Right ventricle myocardium inferior (tissue), 1 donor: ENCODE measurements at places on chromosomes 5 and 9.

DNA sequence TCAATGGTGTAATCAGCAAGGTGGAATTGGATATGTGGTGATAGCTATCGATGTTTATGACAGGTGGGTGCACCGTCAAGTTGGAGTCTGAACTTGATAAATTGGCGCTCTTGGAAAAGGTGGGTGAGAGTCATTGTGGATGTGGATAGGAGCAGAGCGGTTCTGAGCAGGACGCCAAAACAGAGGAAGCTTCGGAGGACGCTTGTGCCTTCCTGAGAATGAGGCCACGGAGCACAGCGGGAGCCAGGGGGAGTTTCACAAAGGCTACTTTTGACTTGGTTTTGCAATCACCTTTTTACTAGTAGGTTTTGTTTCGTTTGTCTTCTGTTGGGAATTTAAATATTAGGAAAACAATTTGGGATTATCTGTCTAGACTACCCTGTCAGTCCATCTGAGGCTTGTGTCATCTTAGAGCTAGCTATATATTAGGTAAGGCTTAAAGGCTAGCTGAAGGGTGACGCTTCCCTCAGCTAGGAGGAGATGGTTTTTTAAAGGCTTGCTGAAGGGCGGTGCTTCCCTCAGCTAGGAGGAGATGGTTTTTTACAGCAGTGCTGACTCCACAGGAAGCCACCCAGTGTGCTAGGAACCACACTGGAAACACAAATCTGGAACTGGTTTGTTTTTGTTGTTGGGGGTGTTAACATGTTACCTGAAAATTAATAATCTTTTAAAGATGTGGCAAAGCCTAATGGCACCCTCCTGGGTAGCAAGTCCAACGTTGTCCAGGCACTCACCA, 142.4 kb upstream of the IRX4 start:
- DNase-seq = no peak

DNA sequence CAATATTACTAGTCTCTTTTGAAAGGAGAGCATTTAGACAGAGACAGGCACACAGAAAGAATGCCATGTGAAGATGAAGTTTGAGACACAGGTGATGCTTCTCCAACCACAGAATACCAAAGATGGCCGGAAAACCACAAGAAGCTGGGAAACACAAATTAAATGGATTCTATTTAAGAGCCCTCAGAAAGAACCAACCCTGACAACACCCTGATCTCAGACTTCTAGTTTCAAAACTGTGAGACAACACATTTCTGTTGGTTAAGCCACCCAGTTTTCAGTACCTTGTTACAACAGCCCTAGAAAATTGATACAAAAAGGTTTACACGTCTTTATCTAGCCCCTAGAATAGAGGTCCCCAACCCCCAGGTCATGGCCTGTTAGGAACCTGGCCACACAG, 79.8 kb upstream of the CCNG1 start:
- no peak for DNase-seq

- DNase-seq = no peak
Observed at GRCh38 chr9:118271936-118272335, 567.7 kb downstream of the TLR4 start.

DNA sequence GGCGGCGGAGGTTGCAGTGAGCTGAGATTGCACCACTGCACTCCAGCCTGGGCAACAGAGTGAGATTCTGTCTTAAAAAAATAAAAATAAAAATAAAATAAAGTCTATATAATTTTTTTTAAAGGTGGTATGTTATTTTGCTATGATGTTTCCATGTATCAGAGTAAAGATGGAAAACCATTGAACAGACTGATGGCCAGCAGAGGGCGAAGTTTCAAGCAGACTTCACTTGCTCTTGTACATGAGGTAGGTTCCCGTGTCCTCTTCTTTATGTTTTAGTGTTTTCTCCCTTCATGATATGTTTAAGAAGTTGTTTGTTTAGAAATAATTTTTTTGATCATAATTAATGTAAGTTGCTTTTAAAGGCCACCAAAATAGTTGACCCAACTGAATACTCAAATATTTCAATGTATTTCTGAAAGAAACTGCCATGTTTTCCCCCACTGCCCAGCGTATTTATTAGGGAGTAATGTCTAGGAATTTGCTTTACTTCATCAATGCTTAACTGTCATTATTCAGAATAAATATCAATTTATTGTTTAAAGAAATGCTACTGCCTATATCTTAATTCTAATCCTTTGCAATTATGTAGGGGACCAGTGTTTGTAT, 146.4 kb downstream of the HACD4 start:
- DNase-seq = no peak

- DNase-seq = no peak
Observed at GRCh38 chr9:110768886-110769285, 100.3 kb downstream of the MUSK start.

DNA sequence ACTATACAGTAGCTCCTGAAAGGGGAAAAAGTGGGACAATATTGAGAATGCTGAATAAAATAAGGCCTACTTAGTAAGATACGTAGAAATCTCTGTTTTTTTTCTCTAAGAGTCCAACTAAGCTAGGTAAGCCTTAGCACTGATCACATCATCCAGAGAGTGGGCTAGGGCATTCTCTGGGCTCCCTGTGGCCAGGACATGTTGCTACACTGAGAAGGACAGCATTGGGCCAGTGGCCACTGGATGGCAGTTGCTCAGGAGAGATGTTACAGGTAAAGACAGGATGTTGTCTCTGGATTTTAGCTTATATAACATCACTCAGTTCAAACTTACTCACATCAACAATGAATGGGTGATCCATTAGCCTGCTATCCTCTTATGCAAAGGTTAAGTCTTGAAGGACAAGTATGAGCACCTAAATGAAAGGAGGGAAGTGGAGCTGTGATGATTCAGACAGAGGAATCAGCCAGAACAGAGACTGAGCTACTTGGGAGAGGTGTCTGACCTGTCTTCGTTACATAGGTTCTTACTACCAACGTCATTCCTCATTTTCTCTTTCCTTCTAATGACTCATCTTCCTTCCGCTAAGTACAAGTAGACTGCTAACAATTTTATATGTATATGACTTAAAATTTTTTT, 226.6 kb upstream of the ADCY2 start:
- no peak for DNase-seq

- DNase-seq = peak; percentile 76
Observed at GRCh38 chr5:132777209-132778069, at the start of gene SEPTIN8. Gene SEPTIN8, minus strand, starts transcription at chr5:132777239. Its CDS starts 102 bp downstream, at chr5:132777137.

- no peak for DNase-seq
Observed at GRCh38 chr5:119655061-119655460, 25.7 kb downstream of the FAM170A start.

- no peak for DNase-seq
Observed at GRCh38 chr5:18653216-18653752, 1019.0 kb downstream of the TAF11L14 start.

DNA sequence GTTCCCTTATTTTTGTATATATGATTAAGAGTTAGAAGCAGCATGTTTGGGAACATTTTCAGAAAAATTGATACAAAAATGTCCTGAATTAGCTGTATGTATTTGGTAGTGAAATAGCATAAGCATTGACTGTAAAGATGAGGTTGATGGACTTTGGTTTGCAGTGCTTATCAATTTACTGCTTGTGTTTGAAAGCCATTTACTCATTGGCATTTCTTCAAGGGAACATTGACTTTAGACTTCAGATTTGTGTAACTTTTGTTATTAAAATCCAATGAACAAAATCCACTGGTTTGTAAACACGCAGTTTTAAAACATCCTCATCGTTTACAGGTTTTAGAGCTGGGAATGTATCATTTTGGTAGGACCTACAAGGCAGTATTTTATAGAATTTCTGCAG, 61.3 kb downstream of the KDM4C start:
- DNase-seq = no peak

GRCh38 chr5:31347552-31347905, 154.0 kb downstream of the CDH6 start:
- no peak for DNase-seq

DNA sequence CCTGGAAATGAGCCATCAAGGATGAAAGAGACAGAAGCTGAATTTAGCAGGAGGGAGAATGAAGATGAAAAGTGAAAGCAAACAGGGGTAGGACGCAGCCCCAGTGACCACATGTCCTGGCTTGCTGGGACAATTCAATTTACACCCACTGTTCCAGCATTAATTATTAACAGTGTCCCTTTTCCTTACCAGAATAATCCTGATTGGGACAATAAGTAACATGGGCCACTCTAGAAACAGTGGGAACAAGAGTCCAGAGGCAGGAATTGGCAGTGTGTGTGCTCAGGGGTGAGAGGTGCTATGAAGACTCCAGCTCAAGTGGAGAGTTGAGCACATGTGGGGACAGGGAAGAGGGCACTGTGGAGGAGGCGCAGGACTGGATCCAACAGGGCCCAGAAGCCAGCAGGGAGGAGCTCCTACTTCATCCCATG, 147.1 kb downstream of the C5orf15 start:
- no peak for DNase-seq

GRCh38 chr5:20555034-20555433, 567.0 kb upstream of the CDH18 start:
- DNase-seq = no peak

GRCh38 chr5:126576974-126577373, 18.0 kb downstream of the ALDH7A1 start:
- no peak for DNase-seq

GRCh38 chr5:142803428-142804125, 33.4 kb downstream of the ARHGAP26 start:
- no peak for DNase-seq

- DNase-seq = no peak
Observed at GRCh38 chr9:92492781-92493401, 10.6 kb upstream of the ASPN start.

GRCh38 chr5:144002876-144003275, 167.6 kb downstream of the YIPF5 start:
- no peak for DNase-seq

DNA sequence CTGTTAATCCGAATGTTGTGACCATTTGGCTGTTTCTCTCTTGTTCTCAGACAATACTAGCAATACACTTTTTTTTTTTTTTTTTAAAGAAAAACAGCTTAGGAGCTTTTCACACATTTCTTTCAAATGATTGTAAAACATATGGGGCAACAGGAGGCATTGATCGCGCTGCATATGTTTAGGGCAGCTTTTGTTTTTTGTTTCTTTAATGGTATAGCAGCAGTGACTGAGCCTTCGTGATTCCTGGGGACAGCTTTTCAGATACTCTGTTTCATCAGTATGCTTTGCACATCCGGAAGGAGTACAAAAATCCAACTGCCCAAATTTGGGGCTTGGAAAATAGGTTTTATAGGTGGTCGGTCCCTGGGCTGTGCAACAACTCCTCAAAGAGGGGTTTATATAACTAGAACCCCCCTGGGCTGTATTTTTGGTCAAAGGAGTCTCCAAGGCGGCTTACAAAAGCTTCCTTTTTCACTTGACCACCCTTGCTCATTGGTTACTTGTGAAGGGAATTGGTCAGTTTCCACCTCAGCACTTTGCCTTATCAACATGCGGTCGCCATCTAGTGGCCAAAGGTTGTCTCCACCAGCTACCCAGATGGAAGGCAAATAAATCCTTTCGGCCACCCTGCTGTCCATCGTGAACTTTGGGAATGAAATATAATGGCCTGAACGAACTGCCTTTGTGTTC, 91.8 kb downstream of the PDE6A start:
- no peak for DNase-seq

GRCh38 chr5:42500003-42500599, 76.9 kb downstream of the GHR start:
- no peak for DNase-seq

DNA sequence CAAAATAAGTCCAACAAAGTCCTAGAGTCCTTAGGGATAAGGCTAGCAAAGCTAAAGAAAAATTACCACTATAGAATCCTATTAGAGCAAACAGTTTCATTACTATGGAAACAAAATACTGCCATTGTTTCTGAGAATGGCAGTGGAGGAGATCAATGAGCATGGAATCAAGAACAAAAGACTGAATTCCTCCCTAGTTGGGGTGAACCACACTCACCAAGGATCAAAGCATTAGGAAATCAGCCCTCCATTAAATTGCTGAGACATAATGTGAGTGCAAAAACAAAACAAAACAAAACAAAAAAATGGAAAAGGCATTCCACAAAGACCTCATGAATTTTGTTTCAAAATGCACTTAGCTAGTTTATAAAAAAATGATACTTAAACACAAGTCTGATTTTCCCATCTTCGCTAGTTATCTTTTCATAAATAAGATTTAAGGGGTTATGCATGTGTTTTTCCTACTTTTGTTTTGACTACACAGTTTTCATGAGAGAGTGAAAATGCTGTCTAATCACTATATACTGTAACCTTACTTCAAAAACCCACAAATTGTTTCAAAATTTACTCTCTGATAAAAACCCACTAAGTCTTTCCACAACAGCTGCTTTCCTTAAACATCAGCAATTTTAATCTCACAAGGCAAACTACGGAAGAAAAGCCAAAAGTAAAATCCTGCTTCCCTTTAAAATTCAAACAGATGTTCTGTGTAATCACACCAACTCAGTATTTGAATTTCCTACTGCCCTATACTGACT, 9.7 kb downstream of the SERINC5 start:
- no peak for DNase-seq

DNA sequence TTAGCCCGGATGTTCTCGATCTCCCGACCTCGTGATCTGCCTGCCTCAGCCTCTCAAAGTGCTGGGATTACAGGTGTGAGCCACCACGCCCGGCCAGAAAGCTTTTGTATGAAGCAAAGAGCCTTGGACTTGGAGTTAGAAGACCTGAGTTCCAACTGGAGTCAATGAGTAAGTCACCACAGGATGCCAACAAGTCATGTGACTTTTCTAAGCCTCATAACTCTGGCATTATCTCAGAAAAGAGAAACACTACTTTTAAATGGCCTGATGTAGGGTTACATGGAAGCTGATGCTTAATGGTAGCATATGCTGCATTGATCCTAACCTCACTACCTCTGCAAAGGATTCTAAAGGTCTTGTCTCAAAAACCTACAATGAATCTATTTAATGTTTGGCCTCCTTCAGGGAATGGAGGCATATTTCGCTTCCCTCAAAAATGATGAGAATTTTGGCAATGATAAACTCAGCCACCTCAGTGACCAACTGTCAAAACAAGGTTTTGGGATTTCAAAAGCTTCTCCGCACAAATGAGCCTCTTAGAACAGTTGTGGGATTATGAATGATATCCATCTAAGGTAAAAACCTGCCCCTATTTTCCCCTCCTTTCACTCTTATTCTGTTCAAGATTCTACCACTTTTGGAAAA, 236.8 kb downstream of the ACTL7B start:
- DNase-seq = no peak

DNA sequence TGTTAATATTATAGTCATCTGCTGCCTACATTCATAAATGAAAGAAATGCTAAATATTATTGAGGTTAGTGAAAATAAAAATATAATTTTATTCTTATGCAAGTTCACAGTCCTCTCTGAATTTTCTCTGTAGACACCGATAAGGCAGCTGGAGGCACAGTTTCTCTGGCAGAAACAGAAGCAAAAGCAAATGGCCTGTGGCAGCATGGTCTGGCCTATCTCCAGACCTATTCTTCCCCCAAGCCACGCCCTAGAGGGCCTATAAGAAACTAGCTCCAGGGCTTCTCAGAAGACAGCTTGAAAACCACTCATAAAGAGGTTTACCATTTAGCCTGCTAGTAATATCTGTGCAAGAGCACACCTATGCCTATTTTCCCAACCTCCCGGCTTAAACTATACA, 28.4 kb downstream of the MRPS27 start:
- DNase-seq = no peak

GRCh38 chr9:16145196-16145950, 592.5 kb downstream of the CCDC171 start:
- no peak for DNase-seq

GRCh38 chr5:14081791-14082190, 61.4 kb upstream of the TRIO start:
- no peak for DNase-seq
